Muscle of back (tissue), 13 donors: ENCODE measurements at places on chromosomes 4 and X. TPM values are rescaled to one million over a fixed set of nuclear protein-coding genes. Genes with fewer than 3 reads are reported as not detected.

GRCh38 chrX:154046031-154046781, 26.5 kb upstream of the IRAK1 start:
- DNase-seq = peak; percentile 84

DNA sequence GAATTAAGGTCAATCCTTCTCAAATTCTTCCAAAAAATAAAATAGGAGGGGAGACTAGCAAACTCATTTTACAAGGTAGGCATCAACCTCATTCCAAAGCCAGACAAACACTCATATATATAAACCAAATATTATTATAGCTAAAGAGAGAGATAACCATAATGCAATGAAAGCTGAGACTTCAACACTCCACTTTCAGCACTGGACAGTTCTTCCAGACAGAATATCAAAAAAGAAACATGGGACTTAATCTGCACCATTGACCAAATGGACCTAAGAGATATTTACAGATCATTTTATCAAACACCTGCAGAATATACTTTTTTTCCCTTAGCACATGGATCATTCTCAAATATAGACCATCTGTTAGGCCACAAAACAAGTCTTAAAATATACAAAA, 15.5 kb upstream of the EDA2R start:
- no peak for DNase-seq

DNA sequence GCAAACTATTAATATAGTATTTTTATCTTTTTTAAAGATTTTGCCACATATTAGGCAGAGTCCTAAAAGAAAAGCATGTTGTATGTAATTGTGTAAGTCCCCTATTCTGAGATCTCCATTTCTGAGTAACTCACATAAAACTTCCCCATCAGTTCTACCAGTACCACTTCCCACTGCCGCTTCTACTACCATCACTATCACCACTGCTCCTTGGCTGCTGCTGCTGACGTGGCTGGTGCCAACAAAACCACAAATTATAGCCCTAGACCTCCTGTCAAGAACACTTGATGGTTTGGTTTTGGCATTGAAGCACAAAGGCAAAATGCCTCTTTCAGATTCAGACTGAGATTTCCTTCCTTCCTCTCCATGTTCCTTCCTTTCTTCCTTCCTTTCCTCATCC, 106.4 kb downstream of the MMRN1 start:
- DNase-seq = no peak

The LGI2 gene
- 8.6 TPM for polyA plus RNA-seq

DNA sequence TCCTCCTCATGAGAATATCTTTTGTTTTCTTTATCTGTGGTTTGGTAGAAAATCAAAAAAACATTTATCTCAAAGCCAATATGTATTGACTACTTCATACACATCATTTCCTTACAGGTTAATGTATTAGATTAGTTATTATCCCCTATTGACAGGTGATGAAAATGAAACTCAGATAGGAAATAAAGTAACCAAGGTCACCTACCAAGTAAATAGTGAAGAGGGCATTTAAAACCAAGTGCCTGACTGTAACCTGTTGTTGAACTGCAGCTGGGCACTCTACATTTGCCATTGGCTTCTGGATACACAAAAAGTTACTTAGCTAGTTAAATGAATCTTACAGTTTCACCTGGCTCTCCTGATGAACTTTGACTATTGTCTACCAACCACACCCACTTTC, 41.4 kb upstream of the CTSO start:
- DNase-seq = no peak

The SPANXN4 gene
- not detected for polyA plus RNA-seq

DNA sequence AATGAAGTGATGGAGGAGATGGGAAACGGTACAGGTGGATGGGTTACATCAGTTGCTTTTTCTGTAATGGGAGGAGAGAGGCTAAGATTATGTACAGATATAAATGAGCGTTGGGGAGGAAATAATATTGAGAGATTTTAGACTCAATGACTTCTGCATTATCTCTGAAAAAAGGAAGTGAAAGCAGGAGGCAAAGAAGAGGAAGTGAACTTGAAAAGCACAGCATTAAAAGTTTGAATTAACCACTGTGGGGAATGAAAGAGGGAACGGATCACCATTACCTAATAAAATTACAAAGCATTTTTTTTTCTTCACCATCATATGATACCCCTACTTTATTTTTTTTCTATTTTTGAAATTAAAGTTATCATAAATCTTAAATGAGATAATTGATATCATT, 1025.5 kb downstream of the RPA4 start:
- no peak for DNase-seq

DNA sequence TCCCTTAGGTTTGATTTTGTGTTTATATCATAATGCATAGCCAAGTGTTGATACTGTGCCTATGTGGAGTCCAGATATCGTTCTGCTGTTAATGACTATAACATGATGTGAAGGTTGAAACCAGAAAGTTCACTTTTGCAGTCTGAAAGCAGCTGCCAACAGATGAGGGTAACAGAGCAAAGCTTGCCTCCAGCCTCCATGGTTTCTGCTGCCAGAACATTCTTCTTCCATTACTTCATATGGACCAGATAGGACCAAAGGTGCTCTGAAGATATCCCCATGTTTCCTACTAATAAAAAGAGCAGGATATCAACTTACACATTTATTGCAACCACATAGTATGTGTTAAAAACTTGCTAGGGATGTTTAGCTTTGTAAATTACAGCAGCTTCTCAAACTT, 394.1 kb downstream of the SPRY1 start:
- no peak for DNase-seq

GRCh38 chrX:106672527-106672926, 54.0 kb upstream of the RNF128 start:
- no peak for DNase-seq

DNA sequence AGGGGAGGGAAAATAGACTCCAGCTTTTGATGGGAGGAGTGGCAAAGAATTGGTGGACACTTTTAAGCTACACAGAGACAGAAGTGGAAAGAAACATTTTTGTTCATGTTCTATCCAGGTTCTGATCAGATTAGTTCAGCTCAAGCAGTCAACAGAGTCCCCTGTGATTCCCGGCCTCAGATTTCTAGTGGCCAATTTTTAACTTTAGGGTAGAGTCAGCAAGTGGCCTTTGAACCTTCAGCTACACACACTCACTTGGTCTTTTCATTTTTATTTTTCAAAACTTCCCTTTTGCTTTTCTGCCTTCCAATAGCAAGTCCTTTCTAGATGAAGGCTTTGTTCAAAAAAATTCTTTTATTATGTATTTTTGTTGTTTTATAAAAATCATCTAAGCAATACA, 169.2 kb upstream of the RPS6KA3 start:
- no peak for DNase-seq

The IL3RA gene
- polyA plus RNA-seq = 22.9 TPM

- DNase-seq = no peak
These were observed 63.4 kb downstream of the CLOCK start for GRCh38 chr4:55483315-55483714.

- DNase-seq = no peak
These were observed 222.6 kb upstream of the PPARGC1A start for GRCh38 chr4:24112466-24112865.

The CNKSR2 gene
- polyA plus RNA-seq = 2.7 TPM

The ODAM gene
- polyA plus RNA-seq = not detected

The MAGEB2 gene
- polyA plus RNA-seq = not detected

DNA sequence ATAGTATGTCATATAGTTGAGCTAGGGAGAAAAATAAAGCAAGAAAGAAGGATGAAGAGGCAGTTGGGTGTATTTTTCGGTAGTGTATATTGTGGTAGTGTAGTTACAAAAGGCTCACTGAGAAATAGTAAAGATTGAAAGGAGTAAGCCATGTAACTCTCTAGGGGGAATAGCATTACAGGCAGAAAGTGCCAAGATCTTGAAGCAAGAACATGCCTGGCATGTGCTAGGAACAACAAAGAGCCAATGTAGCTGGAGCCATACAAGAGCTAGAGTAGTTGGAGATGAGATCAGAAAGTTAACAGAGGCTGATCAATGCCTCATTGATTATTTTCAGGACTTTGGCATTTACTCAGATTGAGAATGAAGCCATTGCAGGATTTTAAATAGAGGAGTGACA, 3.0 kb downstream of the ABCE1 start:
- no peak for DNase-seq

The PCDH7 gene
- 30.7 TPM for polyA plus RNA-seq

DNA sequence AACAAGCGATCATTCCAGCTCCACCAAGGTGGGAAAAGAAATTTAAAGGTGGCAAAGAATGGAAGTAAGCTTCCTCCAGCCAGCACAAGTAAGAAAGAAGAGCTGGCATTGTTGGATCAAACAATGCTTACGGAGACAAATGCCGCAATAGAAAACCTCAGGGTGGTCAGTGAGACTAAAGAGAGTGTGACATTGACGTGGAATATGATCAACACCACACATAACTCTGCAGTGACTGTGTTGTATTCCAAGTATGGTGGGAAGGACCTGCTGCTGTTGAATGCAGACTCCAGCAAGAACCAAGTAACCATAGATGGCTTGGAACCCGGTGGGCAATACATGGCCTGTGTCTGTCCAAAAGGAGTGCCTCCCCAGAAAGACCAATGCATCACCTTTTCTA, 22.2 kb downstream of the LRIT3 start:
- no peak for DNase-seq

The DDX60 gene
- polyA plus RNA-seq = 6.0 TPM

DNA sequence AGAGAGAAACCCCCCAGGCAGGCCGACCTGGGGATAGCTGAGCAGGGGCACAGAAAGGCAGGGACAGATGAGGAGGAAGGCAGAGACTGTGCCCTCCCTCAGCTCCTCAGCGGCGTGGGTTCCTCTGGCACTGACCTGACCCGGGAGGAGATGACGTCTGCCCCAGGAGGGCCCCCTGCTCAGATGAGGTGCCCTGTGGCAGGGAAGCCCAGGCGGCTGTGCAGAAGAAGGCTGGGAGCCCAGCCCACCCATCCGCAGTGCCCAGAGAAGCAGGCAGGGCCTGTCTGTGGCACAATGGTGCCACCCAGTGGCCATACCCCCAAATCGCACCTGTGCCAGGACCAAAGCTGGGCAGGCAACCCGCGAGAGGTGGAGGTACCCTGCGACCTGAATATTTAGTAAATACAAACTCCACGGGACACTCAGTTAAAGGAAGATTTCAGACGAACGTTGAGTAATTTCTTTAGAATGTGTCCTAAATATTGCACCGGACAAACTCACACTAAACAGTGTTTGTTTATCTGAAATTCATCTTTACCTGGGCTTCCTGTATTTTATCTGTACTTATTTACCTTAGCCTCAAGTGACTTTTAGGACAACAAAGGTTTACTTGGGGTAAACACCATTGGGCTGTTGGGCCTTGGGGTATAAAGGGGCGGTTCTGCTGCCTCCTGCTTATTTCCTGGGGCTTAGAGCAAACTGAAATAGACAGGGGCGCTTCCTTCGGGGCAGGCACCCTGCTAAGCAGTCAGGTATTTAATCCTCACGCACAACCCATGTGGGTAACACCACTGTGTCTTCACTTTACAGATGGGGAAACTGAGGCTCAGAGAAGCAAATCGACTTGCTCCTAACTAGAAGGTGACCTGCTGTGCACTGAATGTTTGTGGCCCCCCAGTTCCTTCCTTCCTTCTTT, 46.5 kb upstream of the HMX1 start:
- no peak for DNase-seq

DNA sequence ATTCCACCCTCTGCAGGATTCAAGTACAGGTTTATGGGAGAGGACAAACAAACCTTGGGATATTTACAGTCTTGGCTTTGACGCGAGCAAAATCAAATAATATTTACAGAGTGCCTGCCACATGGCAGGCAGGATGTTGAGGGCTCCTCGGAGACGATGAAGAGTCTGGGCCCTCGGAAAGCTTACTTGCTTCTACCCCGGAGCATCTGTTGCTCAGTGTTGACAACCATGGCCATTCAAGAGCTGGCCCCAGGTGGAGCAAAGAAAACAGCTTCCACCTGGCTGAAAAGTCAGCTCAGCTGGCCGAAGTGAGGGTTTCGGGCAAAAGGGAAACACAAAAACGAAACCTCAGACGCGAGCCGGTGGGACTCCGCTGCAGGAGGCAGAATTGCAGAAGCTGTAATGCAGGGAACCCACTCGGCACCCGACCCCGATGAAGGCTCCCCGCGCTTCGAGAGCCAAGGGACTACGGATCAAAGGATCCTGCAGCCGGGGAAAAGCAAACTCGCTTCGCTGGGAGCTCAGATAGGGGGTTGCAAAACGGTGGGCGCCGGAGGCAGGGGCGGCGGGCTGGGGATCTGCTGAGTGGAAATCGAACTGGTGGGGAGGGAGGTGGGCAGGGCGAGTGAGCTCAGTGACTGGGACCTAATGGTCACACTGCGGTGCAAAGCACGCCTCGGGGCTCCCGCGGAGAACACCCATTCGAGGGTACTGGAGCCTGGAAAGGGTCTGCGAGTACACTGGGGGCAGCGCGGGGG, 805 bp downstream of the ATP8A1 start:
- DNase-seq = no peak

DNA sequence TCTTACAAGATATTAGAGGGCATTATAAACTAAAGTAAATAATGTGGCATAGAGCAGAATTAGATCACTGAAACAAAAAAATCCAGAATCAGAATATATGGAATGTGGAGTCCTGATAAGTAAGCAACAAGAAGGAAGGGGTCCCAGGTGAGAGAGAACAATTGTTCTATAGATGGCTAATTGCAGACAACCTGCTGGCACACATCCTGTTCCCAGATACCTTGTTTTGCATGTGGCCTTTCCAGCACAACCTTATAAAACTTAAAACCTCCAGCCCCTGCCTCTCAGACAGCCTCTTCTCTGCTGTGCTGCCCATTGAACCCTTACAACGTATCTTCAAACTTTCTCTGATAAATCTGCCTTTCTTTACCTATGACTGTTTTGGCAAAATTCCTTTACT, 4.7 kb upstream of the ZNF674 start:
- DNase-seq = no peak

The FRMPD3 gene
- 0.20 TPM for polyA plus RNA-seq

GRCh38 chrX:29940750-29941149, 274.6 kb upstream of the MAGEB2 start:
- DNase-seq = no peak

GRCh38 chrX:100090931-100091330, 319.1 kb downstream of the PCDH19 start:
- no peak for DNase-seq

The MAGEA2 gene
- polyA plus RNA-seq = not detected

The TMEM150C gene
- 3.6 TPM for polyA plus RNA-seq

The ATP10D gene
- 12.3 TPM for polyA plus RNA-seq

DNA sequence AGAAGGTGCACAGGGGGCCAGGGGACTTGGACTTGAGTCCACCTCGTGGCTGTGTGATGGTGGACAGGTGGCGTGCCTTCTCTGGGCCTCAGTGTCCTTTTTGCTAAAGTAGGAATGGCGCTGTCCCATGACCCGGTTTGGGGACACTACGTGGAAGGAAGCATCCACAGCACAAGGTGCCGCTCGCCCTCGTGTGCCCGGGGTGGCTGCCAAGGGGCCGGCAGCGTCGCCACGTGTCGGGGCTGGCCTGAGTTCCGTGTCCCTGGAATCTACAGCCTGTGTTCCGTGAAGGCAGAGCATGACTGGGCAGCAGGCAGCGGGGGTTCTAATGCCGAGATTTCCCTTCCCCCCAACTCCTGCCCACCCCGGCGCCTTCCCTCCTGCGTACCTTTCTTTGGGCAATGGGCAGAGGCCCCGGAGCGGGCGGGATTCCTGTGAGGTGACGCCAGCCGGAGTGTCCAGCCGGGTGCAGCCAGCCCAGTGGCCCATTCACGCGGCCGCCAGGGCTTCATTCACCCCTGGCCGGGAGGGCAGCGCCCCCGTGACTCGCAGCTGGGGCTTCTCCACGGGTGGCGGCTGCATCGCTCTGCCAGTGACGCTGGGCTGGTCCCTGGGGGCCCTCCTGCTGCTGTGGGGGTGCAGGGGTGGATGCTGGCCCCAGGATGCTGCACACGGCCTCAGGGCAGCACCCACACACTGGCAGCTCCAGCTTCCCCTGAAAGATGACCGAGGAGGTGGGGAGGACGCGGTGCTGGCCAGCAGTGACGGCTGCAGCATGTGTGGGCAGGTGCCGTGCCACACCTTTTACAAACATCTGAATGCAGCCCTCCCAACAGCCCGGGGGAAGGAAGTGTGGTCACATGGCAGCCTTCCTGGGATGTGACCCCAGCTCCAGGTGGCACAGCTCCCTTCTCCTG, 21.2 kb downstream of the DOK7 start:
- DNase-seq = no peak
